ENCODE measurements at places on chromosomes 2 and 18.

DNA sequence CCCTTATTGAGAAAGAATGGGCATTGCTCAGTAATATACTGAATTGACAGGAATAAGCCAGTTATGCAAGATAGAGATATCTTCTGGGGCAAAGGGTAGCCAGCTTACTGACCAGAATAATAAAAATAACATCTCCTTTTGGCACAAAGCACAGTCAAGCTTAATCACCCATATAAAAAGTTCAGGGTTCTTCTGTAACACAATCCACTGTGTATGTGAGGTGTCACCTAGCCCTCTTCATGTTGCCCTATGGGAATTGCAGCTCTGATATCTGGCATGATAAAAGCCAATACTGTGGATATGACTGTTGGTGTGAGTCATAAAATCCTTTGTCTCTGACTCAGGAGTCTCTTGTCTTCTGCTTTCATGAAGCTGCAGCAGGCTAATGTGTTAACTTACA lies 90.8 kb downstream of the DSEL start:
- DNase-seq = no peak

DNA sequence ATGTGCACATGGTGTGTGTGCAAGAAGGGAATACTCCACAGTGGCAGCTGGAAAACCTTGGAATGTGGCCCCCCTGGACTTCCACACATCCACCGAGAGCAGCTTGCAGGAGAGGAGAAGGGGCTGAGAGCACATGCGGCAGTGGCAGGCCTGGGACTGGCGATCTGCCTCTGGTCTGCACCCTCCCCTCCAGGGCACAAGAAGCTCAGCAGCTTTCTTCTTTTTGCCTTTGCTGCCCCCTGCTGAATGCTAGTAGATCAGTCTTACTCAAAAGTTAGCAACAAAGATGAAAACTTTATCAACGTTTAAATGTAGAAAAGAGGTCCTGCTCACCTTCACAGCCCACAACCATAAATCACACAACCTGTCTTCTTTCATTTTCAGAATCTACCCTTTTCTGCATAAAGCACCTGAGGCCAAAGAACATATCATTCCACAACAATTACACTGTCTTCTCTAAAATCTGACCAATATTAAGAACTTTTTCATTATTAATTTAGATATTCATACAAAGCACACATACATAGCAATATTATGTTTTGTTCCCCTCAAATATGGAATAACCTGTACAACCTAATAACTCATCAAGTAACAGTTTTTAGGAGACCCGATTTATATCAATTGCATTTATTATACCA lies 34.6 kb downstream of the TGFBRAP1 start:
- DNase-seq = no peak

DNA sequence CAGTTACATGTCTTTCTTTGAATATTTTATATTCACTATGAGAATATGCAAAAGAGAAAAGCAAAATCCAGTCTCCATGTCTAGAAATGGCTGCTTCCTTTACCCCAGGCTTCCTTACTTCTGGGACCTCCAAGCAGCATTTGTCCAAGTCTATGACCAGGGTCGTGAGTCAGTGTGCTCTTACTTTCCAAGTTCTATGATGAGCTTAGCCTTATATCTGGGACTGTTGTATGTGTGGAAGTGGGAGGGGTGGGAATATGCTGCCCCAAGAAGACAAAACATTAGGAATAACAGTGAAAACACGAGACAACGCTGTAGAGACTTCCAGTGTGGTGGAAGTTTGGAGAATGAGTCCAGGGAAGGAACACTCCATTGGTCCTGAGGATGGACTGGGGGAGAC lies 21.2 kb upstream of the CHRNA1 start:
- no peak for DNase-seq

DNA sequence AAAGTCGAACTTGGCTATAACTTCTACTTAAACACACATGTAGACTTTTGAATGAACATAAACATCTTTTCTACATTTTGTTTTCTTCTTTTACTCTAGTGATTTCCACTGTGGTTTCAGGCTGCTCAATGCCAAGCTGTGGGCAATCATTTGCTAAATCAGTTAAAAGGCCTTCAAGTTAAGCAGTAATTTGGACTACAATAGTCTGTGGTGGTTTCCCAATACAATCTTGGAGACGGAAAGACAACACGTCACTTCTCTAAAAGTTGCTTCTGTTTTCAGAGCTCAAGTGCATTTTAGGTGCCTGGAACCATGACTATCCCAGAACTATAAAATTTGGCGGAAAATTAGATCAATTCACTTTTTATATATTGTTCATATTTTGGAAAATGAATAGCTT lies 69.4 kb downstream of the TXNL1 start:
- no peak for DNase-seq

DNA sequence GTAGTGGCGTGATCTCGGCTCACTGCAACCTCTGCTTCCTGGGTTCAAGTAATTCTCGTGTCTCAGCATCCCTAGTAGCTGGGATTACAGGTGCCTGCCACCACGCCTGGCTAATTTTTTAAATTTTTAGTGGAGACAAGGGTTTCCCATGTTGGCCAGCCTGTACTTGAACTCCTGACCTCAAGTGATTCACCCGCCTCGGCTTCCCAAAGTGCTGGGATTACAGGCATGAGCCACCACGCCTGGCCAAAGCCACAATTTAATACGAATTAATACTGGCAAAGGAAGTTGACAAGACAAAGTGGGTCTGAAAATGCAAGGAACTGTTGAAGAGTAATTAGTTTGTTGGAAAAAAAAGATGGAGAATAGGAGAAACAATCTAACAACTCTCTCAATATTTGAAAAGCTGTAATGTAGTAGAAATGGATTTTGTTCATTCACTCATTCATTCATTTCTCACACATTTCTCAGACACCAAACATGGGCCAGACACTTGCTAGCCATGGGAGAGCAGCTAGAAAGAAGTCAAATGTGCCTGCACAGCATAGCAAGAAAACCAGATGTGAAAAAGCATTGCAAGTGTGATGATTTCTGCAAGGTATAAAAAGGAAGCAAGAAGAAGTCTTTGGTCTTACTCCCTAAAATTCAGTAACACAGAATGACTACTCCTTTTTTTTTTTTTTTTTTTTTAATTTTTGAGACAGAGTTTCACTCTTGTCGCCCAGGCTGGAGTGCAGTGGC lies 39.4 kb upstream of the ATL2 start:
- DNase-seq = no peak

DNA sequence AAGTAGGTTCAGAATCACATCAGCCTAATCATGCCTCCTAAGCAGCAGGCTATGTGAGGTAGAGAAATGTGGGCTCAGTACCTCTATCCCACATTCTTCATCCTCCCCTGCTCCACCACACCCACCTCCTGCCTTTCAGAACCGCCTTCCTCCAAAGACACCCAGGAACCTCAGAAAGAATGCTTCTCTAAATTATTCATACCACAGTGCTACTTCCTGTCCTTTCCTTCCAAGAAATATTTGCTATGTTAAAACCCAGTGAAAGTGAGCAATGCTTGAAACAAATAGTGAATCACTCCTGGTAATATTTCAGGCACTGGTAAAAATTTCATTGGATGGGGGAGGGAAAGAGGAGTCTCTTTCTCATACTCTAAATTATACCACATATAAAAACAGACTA lies 24.0 kb upstream of the CREB1 start:
- DNase-seq = no peak

- DNase-seq = no peak
These were observed 89.7 kb downstream of the TMEM247 start for GRCh38 chr2:46569061-46569560.

GRCh38 chr2:57107353-57107752 lies 923.6 kb downstream of the CCDC85A start:
- DNase-seq = no peak

- DNase-seq = no peak
These were observed 32.7 kb upstream of the RIT2 start for GRCh38 chr18:43148231-43148630.

DNA sequence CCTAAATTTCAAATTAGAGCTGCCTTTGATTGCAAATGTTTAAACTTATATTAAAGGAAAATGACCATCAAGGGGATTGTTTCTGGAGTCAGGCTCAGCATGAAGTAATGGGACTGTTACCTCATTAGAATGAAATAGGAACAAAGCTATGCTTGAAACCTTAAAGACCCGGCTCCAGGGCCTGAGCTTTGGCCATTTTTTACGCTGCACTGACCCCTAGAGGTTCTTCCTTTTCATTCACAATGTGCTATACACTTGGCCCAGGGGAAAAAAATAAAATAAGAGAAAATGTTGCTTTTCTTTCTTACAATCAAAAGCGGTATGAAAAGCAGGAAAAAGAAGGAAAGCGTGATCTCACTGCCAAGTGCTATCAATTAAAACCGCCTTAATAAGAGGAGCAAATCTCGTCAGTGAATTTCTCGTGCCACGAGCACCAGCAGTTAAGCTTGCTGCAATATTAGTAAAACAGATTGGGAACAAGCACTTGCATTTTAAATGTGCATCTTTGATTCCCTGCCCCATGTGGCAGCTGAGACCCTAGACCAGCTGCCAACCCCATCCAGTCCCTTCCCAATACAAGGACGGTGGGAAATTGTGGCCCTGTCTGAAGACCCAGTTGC lies 96.6 kb downstream of the MBD2 start:
- no peak for DNase-seq

DNA sequence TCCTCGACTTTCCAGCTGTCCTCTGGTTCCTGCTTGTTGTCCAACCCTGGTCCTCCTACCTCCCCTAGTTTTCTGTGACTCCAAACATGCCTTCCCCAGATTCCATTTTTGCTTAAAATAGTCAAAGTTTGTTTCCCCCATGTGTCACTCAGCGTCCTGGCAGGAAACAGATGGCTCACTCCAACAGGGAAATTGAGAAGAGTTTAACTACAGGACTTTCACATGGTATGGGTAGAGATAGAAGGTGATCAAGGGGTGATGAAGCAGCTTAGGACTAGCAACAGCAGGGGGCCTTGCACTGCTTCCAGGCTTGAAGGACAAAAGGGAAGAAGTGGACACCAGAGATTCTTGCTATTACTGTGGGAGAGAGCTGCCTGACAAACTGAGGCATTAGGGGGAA lies 6.1 kb upstream of the CUL3 start:
- DNase-seq = no peak

- DNase-seq = no peak
These were observed 23.7 kb downstream of the MARCHF7 start for GRCh38 chr2:159736048-159736447.

- DNase-seq = no peak
These were observed 110.6 kb downstream of the MYCN start for GRCh38 chr2:16050908-16051489.

All from stimulated activated CD4-positive, alpha-beta T cell treated with anti-CD3 and anti-CD28 coated beads, Interleukin-1b, Interleukin-23, amount 100 ng/mL, for 24 hours (primary cell).